NCI-H2081 treated with DMSO at 0.1 percent for 48 hours (cell line): ENCODE measurements at places on chromosomes 7 and 10.

- DNase-seq = no peak
Measured at GRCh38 chr7:155752756-155753445, 59.4 kb downstream of the SHH start.

DNA sequence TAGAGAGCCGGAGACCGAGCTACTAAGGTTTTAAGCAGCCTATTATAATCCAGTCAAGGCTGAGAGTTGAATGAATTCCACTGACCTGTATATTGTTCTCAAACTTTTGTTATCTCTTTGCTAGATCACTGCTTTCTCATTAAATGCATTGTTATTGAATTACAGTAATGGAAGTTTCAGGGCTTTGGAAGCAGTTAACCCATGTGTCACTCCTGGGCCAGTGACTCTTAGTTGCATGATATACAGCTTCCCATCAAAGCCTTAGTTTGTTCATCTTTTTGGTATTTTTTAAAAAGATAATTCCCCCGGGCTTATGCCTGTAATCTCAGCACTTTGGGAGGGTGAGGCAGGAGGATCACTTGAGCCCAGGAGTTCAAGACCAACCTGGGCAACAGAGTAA, 55.4 kb upstream of the KIAA1217 start:
- DNase-seq = no peak

DNA sequence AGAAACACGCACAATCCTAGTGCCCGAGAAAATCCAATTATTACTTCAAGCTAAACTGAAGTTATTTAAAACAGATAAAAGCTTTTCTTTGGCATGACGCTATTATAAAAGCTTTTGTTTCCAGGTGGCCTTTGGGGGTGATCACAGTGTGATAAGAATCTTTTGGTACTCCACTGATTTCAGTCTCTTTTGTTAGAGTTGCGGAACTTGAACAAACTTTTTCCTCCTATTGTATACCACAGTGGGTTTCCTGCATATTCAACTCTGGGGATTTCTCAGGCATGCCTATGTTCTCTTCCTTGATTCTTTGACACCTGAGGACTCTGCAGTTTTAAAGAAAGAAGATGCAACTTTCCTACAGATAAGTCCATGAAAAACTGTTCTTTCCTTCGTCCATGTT, 99.7 kb upstream of the PITRM1 start:
- no peak for DNase-seq

GRCh38 chr10:121216295-121216694, 365.1 kb downstream of the WDR11 start:
- DNase-seq = no peak

GRCh38 chr10:102422545-102423129, 2.0 kb downstream of the FBXL15 start:
- no peak for DNase-seq
